ENCODE measurements at places on chromosomes 2 and 18.

DNA sequence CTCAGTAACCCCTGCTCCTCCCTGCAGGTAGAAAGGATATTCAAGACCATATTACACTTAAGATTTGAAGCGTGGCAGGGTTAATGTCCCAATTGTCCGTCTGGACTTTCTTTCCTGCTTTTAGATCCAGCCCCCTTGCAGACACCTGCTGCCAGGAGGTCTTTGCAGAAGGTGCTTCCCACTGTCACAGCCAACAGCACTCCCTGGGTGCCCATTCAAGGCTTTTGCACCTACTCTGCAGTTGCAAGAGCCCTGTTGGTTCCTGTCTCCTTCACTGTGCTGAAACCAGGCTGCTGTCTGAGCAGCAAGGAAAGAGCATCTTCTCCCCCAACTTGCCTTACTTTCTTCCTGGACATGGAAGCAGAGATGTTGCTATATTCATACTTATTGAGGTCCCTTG lies 1043.0 kb upstream of the POU3F3 start:
- DNase-seq, result no peak

DNA sequence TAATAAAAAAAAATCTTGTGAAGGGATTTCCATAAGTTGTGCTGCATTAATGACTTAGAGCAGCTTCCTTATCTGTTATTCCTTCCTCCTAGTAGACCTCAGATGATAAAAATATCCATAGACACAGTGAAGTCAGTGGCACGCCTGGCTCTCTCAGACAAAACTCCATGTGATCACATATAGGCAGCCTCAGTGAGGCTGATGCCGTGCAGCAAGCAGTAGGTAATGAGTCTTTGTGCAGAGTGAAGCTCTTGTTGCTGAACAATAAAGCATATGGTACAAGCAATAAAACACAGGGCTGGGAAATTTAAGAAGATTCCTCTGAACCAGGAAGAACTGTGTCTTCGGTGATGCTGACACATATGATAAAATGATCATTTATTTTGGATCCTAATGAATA lies 102.7 kb downstream of the CSRNP3 start:
- no peak for DNase-seq

- no peak for DNase-seq
Observed at GRCh38 chr2:236600892-236601291, 31.3 kb downstream of the ACKR3 start.

- no peak for DNase-seq
Observed at GRCh38 chr2:175187378-175187777, 5.9 kb upstream of the ATP5MC3 start.

DNA sequence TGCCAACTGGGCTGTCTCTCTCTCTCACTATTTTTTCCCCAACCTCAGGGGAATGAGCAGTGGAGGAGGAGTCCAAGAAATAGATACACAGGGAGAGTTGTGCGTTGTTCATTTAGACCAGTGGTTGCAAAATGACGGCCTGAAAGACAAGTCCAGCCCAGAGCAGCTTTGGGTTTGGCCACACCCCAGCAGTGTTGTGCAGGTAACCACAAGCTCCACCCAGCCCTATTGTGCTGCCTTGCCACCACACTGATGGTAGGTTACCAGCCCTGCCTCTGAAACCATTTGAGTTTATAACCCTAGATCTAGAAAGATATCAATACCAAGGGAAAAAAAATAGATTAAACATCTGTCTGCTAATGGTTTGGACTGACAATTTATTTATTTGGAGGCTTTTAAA lies 144.3 kb downstream of the CMPK2 start:
- DNase-seq, result no peak

DNA sequence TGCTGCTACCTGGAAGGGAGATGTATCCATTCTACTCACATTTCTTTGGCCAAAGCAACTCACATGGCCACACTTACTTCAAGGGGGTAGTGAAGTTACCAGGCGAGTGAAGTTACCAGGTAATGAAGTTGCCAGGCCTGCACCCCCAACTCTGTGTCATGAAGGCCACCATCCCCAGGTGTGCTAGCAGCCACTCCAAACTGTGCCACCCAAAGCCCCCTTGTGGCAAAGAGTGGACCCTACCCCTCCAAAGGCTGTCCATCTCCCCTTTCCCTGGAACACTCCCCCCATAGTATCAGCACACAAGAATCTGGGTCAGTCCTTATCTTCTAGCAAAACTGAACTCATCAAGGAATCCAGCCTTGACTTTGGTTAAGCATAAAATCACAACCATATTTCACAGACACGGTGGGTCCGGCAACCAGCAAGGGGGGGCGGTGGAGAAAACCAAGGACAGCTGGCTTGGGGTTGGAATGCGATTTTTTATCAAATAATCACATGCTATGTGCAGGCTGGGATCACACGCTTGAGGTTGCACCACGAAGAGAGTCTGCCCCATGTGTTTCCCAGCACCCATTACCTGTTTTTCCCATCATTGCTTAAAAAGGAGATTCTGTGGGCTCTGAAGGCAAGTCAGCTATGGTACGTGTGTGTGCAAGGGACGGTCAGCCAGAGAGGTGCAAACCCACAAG lies 60.9 kb downstream of the ZFP36L2 start:
- no peak for DNase-seq

DNA sequence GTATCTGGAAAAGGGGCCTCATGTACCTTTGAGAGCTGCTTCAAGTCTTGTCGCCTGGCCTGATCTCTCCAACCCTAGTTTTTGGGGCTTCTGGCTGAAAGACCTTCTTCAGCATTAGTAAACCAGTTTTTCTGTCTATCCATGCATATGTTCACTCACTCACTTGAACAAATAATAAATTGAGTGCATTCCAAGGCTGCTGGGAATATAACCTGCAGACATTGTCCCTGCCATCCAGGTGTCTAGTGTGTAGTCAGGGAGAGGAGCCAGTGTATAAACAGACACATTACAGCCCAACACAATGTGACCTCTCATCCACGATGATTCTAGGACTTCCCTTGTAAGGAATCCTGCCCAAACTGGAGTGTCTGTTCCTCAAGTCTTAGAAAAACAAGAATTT lies 262.1 kb downstream of the PRKCE start:
- DNase-seq, result no peak

DNA sequence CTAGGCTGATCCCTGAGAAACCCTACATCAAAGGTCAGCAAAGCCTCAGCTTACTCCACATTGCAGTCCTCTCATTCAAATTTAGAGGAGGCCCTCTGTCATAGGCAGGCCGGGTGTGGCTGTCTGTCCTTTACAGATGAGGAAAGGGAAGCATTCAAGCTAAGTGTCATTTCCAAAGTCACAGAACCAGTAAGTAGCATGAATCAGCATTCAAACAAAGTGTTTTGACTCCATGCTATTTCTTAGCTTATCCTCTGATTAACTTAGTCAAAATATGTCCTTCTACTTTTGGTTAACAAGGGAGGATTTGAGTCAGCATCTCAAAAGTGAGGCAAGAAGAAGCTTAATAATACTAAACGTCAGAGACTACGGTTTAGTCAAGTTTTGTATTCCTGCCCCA lies 409.0 kb upstream of the POU3F3 start:
- DNase-seq, result no peak

DNA sequence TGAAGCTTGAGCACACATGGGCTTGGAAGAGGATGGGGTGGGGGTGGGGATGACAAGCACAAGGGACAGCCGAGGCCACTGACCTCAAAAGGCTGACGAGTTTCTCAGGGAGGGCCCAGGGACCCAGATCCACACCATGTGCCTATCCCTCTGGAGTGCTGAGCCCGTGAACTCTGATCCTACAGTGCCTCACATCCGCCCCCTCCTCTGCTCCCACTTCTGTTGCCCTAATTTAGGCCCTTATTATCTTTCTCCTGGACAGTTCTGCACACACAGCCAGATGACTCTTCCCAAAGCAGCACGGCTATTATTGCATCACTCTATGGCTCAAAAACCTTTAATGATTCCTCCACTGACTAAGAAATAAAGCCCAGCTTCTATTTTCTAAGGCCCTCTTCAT lies 24.8 kb downstream of the CYRIA start:
- no peak for DNase-seq

DNA sequence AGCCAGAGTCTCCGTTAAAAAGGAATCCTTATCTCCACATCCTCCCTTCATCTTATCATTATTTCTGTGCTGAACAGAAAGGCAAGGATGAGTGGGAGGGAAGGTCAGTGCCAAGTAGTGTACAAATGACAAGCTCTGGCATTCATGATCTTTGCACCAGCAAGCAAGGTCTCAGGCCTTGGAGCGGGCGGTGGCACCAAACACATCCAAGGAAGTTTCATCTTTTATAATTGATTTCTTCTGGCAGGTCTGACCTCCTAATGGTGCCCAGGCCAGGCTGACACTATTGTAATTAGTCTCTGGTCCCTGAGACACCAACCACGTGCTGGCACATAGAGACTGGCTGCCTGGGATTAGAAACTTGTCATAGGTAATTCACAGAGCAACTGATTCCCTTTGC lies 336.6 kb downstream of the EN1 start:
- no peak for DNase-seq

DNA sequence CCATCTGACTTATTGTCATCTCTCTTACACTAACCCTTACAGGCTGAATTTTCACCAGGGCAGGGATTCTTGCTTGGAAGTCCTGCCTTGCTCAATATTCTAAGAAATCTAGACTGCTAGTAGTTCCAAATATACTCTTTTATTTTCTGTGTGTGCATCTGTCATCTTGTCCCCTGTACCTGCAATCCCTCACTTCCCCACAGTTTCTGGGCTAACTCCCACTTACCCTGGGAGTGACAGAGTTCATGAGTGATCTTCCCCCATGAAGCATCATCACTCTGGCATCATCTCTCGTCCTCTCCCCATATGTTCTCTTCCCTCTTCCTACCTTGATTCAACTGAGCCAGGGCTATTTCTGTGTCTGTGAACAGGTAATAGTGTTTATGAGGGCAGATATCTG lies 35.7 kb downstream of the HNMT start:
- DNase-seq, result no peak

GRCh38 chr18:77899972-77900754 lies 650.5 kb downstream of the GALR1 start:
- peak; percentile 82 for DNase-seq

DNA sequence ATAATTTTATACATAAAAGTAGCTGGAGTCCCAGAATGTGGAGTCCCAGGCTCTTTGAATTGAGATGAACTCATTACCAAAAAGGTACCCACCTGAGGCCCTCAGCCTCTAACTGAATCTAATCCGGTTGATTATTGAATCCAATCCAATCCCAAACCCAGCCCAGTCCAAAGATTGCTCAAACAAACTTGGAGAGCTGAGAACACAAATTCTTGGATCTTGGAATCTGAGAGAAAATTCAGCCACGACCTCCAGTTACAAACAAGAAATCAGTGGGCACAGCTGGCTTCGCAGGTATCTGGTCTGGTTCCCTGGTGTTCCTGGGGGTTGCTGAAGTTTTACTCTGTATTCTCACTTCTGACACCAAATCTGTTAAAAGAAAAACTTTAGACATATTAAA lies 28.4 kb upstream of the RHOB start:
- no peak for DNase-seq

GRCh38 chr2:40370007-40370395 lies 81.9 kb downstream of the SLC8A1 start:
- no peak for DNase-seq

- no peak for DNase-seq
Observed at GRCh38 chr2:1594123-1594372, 150.3 kb downstream of the PXDN start.

DNA sequence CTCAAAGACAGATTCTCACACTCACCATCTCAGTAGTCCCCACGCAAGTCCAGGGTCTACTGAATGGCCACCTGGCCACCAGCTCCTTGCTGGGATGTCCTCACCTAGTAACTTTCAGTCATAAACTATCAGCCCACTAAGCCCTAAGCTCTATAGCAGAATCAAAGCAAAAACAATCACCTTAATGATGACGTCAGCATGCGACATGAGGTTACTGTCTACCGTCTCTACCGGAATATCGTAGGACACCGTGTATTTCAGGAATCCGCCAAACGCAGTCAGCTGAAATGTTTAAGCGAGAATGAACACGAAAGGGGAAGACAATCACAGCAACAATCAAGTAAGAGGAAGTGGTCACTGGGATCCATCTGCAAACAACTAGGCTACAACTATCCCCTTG lies 81.8 kb downstream of the LAMA1 start:
- no peak for DNase-seq

DNA sequence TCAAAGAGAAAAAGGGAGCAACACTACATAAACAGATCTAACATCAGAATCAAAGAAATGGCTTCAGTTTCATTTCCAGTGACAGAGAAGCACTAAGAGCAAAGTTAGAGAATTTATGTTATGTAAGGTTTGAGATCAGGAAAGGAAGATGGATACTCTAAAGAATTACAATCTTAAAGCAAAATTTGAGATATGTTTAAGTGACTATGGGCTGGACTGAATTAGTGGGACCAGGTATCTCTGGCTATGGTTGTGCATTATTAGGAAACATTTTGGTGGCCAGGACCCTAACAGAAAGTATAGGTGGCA lies 208.2 kb downstream of the CCDC178 start:
- no peak for DNase-seq

DNA sequence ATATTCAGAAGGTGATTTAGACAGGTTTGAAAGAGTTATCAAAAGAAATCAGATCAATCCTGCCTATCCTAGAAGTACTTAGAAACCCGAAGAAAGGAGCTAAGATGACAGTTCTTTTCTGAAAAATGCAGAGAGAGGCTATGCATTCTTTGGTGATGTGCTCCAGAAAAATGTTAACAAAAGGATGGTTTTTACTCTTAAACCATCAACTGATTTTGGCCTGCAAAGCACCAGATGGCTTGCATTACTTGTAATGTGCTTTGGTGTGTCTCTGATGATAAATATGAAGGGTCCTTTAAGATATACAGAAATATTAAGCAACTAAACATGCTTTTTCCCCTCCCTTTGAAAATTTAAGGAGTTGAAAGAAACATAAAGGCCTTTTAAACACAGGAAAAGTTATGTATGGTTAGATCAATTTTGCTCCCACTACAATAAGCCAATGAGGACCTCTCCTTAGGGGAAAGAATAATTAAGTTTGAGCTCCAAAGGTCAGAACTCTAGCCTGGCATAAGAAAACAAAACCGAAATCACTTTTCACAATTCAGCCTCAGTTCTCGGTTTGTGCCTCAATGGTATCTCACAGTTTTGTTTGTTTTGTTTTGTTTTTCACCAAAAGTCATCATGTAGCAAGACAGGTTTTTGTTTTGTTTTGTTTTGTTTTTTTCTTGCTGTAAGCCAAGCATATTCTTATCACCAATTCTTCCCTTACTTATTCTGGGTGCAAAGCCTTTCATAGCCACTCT lies 302.4 kb upstream of the NT5C1B start:
- no peak for DNase-seq

- no peak for DNase-seq
Observed at GRCh38 chr2:134284119-134284670, 30.3 kb downstream of the MGAT5 start.

- no peak for DNase-seq
Observed at GRCh38 chr18:54278615-54279014, 9.3 kb downstream of the POLI start.

DNA sequence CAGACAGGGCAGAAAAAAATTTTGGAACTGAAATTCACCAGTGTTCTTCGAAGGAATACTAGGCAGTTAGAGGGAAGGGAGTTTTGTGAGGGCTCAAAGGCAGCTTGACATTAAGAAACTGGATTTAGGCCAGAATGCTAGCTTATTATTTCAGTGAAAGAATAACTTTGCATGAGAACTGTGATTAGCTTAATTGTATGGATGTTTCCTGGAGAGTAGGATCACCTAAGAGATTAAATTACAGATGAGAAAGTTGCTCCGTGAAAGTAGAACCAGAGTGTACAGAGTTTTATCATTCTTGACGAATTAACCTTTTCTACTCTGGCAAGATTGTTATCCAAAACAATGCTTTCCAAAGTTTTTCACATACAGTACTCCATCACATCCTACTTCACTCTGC lies 6.2 kb downstream of the SPAG16 start:
- no peak for DNase-seq
